ENCODE measurements at places on chromosomes 3 and 15. TPM values are rescaled to one million over a fixed set of nuclear protein-coding genes. Genes with fewer than 3 reads are reported as not detected.

- DNase-seq = peak; percentile 79
These were observed at the start of gene EEFSEC for GRCh38 chr3:128153156-128154041. EEFSEC (plus strand) TSS chr3:128153481; CDS start chr3:128153508, 27 bp downstream.

- peak; percentile 90 for DNase-seq
These were observed 26.5 kb downstream of the KLF13 start for GRCh38 chr15:31352911-31353811.

The UBA7 gene
- 41.9 TPM for total RNA-seq

The ISLR gene
- not detected for total RNA-seq

DNA sequence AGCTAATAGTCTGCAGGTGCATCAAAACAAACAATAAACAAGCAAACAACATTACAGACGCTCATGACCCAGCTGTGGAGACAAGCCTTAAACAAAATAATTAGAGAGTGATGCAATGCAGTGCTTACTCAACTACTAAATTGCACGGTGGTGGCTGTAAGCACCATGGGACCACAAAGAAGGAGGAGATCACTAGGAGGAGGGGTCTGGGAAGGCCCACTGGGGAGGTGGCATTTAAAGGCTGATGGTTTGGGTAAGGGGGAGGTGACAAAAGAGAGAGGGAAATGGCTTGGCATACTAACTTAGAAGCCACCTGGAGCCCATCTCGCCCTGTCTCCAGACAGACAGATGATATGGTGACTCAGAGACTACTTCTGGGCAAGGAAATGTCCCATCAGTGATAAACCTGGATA lies 516.7 kb downstream of the FOXP1 start:
- peak; percentile 53 for DNase-seq

The GOLGA6L7 gene
- not detected for total RNA-seq

DNA sequence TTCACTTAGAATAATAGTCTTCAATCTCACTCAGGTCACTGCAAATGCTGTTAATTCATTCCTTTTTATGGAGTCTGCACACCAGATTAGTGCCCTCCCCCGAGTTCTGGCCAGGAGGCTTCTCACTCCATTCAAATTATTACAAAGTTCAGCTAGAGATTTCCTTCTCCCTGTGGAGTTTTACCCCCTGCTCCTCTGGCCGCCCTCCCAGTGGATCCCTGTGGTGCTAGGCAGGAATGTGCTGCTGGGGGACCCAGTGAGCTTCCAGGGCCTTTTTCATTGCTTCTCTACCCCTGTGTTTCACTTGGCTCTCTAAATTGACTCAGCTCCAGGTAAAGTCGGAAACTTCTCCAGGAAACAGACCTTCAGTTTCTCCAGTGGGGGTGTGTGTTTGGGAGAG lies 42.7 kb upstream of the CD200R1L start:
- no peak for DNase-seq

Data from endothelial cell of umbilical vein (primary cell).